ENCODE measurements at places on chromosomes 2 and 18. TPM values are rescaled to one million over a fixed set of nuclear protein-coding genes. Genes with fewer than 3 reads are reported as not detected.

DNA sequence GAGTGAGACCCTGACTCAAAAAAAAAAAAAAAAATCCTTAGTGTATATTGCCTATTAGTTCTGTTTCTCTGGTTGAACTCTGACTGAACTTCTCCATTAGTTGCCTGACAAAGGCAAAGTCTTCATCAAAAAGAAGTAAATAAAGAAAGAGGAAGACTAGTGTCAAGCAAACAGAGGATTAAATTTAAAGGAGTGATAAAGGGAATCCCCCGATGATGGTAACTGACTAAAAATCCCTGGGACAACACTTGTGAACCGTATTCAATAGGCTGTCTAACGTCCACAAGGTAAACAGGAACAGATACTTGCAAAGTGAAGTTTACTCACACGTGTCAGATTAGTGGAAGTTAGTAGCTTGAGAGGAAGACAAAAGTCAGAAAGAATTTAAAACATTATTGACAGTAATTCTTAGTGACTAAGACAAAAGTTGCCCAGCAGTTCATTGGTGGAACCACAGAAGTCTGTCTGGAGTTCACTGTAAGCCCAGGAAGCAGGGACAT is 26.2 kb upstream of the SPOPL start:
- no peak for DNase-seq

- no peak for DNase-seq
Observed at GRCh38 chr2:121329786-121330185, 44.8 kb upstream of the TFCP2L1 start.

DNA sequence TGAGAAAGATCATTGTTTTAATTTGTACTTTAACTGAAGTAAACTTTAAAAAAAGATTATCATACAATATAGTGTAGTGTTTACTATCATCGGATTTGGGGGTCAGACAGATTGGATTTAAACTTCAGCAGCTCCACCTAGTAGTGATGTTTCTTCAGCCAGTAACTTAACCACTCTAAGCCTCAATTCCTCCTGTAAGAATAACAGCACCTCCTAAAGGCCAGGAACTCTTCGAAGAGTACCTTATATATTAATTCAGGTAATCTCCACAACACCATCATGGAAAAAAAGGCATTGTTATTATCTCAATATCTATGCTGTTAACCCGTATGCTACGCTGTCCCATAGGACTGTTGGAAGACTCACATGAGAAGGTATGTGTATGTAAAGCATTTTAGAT is 69.0 kb upstream of the DLGAP1 start:
- DNase-seq: no peak

The CLIP4 gene
- total RNA-seq: 22.3 TPM

The POLR1B gene
- total RNA-seq: 78.4 TPM

Data from CD8-positive, alpha-beta memory T cell (primary cell).